ENCODE measurements at places on chromosomes 2 and 18. TPM values are rescaled to one million over a fixed set of nuclear protein-coding genes. Genes with fewer than 3 reads are reported as not detected.
A peak's percentile ranks its signal among the peaks of the same experiment; 100 is the strongest.

DNA sequence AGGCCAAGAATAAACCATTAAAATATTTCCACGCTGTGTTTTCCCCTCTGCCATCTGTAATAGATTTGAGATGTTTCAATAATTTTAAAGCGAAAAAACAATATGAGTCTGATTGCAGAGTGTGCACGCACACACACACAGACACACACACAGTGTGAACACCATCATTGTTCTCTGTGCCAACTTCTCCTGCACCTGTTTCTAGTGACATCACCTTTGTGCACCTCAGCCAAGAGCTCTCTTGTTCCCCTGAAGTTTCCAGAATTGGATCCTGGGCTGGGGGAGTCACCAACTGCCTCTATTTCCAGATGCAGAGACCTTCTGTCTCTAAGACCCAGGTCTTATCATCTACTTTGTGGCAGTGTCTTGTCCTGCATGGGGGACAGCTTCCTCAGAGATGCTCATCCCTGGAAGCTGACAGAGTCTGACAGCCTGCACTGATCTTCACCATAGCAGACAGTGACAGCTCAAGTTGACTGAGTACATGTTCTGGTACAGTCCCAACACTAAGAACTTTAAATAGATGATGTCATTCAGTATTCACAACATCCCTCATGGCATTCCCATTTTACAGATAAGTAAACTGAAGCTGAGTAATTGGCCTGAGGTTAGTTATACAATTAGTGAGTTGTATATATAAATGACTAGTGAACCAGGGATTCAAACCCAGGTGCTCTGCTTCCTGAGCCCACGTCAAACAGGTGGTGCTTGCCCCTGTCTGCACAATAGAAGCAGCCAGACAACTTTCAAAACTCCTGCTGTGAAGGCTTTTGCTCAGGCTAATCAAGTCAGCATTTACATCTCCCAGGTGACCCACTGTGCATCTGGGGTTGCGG, 39.4 kb downstream of the ACOXL start:
- DNase-seq = no peak

Gene GPR75
- total RNA-seq = 3.0 TPM

- peak; percentile 39 for DNase-seq
Observed at GRCh38 chr2:29212009-29212408, 96.8 kb downstream of the CLIP4 start.

DNA sequence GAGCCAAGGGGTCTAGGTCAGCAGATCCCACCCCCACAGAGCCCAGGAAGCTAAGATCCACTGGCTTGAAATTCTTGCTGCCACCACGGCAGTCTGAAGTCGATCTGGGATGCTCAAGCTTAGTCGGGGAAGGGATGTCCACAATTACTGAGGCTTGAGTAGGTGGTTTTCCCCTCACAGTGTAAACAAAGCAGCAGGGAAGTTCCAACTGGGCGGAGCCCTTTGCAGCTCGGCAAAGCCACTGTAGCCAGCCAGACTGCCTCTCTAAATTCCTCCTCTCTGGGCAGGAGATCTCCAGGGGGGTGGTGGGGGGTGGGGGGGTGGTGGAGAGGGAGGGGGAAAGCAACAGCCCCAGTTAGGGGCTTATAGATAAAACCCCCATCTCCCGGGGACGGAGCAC, 419.5 kb downstream of the NUP35 start:
- DNase-seq = no peak

Gene ST8SIA5
- not detected for total RNA-seq

Gene CNDP1
- not detected for total RNA-seq

Gene LRRC30
- not detected for total RNA-seq

GRCh38 chr2:100198461-100199230, 56.3 kb upstream of the AFF3 start:
- DNase-seq = no peak

GRCh38 chr2:197878792-197879191, 74.4 kb downstream of the PLCL1 start:
- DNase-seq = no peak

- DNase-seq = no peak
Observed at GRCh38 chr18:26863122-26863879, 2.2 kb downstream of the AQP4 start.

Gene PDCD1
- total RNA-seq = 1.5 TPM

- no peak for DNase-seq
Observed at GRCh38 chr2:161990741-161991140, 83.3 kb downstream of the DPP4 start.

GRCh38 chr2:156901373-156902031, 356.0 kb upstream of the GALNT5 start:
- DNase-seq = no peak

Gene C2orf92
- 2.2 TPM for total RNA-seq

Gene GNLY
- 1.0 TPM for total RNA-seq

Gene LRPPRC
- total RNA-seq = 44.1 TPM

GRCh38 chr2:199602271-199602895, 144.6 kb upstream of the SATB2 start:
- DNase-seq = no peak

GRCh38 chr2:26647981-26648380, 6.8 kb upstream of the CIB4 start:
- DNase-seq = no peak

DNA sequence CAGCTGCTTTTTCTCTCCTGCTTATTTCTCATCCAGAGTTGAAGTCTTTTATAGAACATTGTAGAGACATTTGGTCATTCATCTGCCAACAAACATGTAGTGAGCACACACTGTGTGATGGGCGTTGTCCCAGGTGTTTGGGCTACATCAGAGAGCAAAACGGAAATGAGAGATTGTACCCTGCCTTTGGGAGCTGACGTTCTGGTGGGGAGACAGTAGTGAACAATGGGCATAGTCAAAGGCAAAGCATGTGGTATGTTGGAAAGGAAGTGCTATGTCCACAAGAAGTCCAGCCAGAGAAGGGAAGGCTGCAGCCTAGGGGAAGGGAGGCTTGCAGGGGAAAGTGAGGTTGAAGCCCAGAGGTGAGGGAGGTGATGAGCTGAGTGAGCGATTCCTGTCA, 78.1 kb downstream of the PIEZO2 start:
- peak; percentile 60 for DNase-seq

DNA sequence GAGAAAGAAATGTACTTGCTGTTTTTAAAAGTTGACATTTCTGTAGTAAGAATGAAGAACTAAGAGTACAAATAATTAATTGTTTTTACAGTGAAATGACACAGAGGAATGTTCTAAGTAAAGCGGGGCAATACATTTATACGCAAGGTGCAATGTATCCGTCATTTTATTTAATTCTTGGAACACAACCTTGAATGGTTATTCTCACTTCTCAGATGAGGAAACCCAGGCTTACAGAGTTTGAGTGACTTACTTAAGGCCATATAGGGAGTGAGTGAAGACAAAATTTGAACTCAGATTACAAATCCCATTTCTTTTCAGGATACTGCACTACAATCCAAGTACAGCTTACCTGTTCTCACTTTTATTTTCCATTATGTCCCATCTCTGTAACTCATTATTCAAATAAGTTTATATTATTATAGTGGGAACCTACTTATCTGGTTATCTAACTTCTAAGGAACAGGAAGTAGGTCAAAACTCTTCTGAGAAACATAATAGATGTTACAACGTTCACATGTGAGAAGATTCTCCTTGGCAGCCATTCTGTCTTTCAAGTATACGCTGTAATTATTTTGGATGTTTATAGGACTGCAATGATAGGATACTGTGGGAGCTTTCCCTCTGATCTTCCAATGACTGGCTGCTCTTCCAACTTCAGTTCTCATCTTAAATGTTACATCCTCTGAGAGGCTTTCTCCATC, 12.3 kb upstream of the STK17B start:
- DNase-seq = no peak

Gene CRYGD
- not detected for total RNA-seq

Gene POMC
- 8.3 TPM for total RNA-seq

DNA sequence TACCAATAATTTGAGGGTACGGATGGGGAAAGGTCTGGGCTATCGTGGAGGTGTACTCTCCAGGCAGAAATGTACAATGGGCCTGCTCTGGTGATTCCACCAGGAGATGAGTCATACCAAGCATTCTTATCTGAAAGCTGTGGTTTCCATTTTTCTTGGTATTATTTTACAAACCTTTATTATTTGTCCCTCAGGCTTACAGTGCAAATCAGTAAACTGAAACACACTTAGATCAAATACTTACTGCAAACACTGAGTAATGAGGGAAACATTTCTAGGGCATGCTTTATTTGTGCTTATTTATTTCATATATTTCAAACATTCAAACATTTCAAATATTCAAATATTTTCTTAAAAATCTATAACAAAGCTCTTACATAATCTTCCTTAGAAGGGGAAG, 319.8 kb downstream of the RND3 start:
- no peak for DNase-seq

- DNase-seq = no peak
Observed at GRCh38 chr2:102660574-102660973, 41.2 kb downstream of the SLC9A2 start.

- DNase-seq = no peak
Observed at GRCh38 chr2:65710356-65710755, 278.0 kb upstream of the SPRED2 start.

GRCh38 chr2:142878031-142878678, 691 bp downstream of the KYNU start:
- DNase-seq = no peak

Gene CXCR4
- 5.3 TPM for total RNA-seq

- DNase-seq = no peak
Observed at GRCh38 chr18:77444385-77444784, 194.7 kb downstream of the GALR1 start.

GRCh38 chr2:195620501-195620900, 36.5 kb upstream of the SLC39A10 start:
- no peak for DNase-seq

Gene SLC30A3
- not detected for total RNA-seq

DNA sequence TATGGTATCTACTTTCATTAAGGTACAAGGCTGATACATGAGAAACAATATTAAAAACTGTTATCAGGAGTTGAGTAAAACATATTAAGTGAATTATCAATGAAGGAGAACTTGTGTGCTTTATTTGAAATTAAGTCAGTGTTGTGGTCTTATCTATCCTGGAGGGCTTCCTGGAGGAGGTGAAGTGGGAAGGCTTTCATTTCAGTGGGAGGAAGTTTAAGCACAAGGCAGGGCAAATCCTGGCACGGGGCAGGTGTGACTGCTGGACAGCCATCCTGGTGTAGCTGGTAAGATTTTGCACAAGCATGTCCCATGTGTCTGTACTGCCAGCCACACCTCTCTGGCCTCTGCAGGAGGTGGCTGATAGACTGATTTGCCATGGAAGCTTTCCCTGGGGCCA, 159.7 kb upstream of the SKOR2 start:
- DNase-seq = no peak

All from esophagus muscularis mucosa (tissue), 4 donors.